8988T (cell line): ENCODE measurements at places on chromosomes 3 and 15.

DNA sequence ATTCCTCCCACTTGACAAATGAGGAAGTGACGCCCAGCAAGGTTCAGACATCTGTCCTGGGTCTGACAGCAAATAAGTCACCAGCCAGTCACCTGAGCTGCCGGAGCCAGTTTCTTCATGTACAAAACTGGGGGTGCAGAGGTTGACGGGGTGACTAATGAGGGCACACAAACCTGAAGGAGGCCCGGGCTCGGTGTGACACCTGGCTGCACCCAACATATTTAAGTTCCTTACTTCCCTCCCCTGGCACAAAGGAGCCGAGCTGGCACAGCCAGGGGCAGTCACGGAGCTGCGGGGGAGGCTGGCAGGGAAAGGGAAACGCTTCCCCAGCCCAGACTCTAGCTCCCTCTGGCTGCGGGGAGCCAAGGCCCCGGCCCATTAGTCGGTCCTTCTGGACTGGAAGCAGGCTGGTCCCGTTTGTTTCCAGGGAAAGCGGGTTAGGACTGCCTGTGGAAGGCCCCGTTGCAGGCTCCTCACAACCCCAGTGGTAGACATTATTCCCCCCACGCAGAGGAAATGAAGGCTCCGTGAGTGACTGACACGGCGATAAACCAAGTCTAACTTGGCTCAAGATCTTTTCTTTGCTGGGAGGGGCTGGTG lies 2.3 kb downstream of the FBXL22 start:
- peak; percentile 57 for DNase-seq

GRCh38 chr15:42313463-42313862 lies 40.2 kb upstream of the TMEM87A start:
- DNase-seq = no peak

GRCh38 chr3:159763011-159763601 lies 225.5 kb upstream of the IL12A start:
- DNase-seq = peak; percentile 55

DNA sequence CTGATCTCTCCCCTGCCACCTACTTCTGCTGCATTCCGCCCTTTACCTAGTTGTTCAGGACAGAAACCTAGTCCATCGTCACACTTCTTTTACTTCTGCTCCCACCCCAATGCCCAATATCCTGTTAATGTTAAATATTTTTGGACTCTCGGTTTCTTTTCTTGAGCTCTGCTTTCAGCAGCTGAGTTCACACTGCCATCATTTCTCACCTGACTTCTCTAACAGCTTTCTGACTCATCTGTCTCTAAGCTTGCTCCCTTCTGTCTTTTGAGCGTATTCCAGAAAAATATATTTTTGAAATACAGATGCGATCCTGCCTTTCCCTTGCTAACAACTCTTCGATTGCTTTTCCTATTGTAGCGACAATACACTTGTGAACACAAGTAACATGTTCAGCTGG lies 183.4 kb downstream of the KLHL25 start:
- no peak for DNase-seq

DNA sequence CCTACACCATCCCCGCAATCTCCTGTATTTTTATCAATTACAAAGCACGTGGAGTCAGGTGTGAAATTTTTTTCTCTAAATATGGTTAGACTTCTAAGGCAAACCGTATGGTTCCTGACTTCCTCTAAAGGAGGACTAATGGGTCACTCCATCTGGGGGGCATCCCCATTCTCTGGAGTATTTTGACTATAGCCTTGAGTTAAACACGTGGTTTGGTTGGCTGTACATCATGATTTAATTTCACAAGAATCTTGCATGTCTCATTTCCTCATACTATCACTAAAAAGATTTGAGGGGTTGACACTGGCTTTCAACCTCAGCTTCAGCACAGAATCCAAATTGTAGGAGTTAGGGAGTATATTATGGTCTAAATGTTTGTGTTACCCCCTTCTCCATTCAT lies 25.3 kb upstream of the ZNF770 start:
- no peak for DNase-seq

GRCh38 chr3:151393941-151394340 lies 9.4 kb upstream of the P2RY12 start:
- DNase-seq = no peak

- no peak for DNase-seq
Measured at GRCh38 chr15:85976986-85977385, 102.7 kb upstream of the AGBL1 start.

DNA sequence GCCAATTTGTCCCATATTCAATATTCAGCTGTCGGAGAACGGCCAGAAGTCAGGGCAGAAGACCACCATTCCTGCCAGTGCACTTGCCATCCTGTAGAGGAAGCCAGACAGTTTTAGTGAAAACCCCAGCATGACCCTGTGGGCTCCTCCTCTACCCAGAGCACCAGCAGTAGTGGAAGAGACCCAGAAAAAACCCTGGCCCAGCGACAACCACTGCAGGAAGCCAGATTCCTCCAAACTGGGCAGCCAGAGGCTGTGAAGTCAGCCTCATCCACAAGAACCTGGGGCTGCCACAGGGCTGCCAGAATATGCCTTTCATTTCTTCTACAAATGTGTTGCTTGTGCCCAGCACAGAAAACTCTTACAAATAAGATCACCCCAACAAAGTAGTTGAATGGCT lies 67.3 kb downstream of the HMCES start:
- no peak for DNase-seq

DNA sequence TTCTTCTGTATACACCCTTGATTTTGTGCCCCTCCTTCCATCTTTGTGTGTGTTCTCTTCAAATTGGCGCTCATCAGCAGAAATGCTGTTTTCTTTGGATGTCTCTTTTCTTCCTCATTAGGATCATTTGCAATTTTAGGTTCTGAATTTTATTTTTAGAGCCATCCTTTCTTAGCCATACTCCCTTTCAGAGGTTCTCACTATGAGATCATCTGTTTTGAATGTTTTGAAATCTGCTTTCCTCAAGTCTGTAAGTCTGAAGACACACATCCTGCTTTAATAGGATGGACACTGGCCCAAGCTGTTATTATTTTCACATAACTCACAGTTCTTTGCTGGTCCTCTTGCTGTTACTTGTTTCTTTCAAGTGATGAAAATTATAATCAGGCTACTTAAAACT lies 124.8 kb downstream of the BDH1 start:
- no peak for DNase-seq

GRCh38 chr3:153574445-153574844 lies 412.4 kb downstream of the RAP2B start:
- no peak for DNase-seq

DNA sequence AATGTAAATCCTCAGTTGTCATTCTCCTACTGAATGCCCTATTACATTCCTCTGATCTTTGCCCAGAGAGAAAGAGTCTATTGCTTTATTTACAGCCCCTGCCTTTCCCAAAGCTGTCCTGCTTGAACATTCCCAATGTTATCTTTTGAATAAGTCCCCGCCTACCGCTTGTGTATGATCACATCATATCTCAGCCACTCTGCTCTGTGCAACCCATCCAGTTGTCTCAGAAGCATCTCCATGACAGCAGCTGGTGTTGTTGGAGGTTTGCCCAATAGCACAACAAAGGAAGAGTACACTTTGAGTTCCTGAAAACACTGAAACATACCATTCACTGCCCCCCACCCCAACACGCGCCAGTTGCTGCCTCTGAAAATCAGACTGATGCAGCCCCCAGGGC lies 22.0 kb upstream of the FAM3D start:
- DNase-seq = no peak

DNA sequence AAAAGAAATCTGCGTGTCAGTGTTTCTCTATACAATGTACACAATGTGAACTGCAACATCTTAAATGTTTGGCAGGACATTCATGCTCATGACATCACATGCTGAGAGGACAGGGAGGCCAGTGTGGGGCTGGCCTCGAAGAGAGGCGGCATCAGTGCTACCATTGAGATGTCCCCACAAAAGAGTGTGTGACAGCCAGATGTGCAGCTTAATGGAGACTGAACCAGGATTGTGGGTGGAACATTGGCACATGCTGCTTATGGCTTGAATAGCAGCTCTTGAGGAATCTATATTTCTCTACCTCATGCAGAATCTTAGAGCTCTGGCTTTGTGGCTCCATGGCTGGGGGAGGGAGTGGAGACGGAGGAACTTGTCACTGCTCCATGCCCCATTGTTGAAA lies 18.5 kb downstream of the CLDN11 start:
- DNase-seq = no peak

GRCh38 chr3:23055733-23056376 lies 147.3 kb upstream of the UBE2E2 start:
- DNase-seq = no peak

- DNase-seq = peak; percentile 82
Measured at GRCh38 chr3:13881536-13882410, 1.9 kb upstream of the WNT7A start.

- no peak for DNase-seq
Measured at GRCh38 chr3:123632161-123632655, 47.4 kb upstream of the HACD2 start.

- no peak for DNase-seq
Measured at GRCh38 chr3:111874177-111874820, 15.2 kb downstream of the PHLDB2 start.

GRCh38 chr3:24639061-24639460 lies 144.4 kb upstream of the THRB start:
- no peak for DNase-seq

DNA sequence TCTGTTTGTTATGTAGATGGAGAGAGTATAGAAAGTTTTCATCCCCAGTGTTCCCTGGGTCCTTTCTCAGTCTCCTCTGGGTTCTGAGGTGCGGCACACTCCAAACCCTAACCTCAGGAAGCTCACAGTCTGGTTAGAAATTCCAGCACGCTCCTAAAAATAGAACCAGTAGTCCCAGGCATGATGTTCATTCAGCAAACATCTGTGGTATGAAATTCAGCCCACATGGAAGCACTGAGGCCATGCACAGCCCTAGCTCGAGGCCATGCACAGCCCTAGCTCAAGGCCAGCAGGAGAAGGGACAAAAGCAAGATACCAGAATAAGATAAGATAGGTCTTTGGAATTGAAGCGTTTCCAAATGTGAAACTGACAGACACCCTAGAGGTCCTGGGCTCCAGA lies 82.3 kb upstream of the OXTR start:
- no peak for DNase-seq

DNA sequence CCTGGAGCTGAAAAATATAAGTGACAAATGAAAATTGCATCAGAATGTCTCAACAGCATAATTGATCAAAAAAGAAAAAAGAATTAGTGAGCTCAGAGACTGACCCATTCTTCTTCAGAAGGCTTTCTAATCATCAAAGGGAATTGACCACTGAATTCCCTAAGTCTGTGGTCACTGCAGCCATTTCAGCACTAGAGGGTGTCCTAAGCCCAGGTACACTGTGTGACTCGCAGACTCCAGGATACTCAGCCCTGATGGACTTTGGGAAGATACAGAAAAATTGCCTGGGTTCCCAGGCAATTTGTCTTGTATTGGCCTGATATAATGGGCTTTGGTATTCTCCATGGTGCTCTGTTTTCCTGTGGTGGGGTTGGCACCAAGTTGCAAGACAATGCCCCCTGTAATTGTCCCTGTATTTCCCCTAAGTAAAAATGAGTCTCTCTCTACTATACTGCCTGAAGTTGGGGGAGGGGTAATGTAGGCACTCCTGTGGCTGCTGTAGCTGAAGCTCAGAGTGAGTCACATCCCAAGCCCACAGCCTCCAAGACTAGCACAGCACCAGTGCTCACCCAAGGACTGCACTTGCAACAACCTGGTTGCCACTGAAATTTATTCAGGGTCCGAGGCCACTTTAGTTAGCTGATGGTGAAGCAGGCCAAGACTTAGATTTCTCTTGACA lies 256.0 kb upstream of the STAC start:
- DNase-seq = peak; percentile 11

- DNase-seq = no peak
Measured at GRCh38 chr3:95055288-95055687, 992.4 kb downstream of the NSUN3 start.

DNA sequence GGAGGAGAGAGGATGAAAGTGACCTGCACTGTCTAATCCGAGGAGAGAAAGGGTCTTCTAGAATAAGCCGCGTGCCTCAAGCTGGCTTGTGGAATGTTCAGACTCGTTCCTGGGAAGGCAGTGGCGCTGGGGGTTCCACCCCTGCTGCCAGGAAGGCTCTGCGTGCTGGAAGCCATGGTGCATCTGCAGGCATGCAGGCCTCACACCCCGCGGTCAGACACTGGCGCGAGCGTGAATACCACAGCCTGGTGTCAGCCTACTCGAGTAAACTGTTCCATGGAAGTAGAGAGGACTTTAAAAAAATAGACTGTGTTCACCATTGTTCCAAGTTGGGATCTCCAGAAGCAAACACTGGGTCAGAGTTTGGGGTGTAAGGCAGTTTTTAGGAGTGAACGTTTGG lies 25.9 kb upstream of the GABRG3 start:
- no peak for DNase-seq

GRCh38 chr3:138303474-138303873 lies 26.2 kb downstream of the NME9 start:
- DNase-seq = no peak

- no peak for DNase-seq
Measured at GRCh38 chr15:77123854-77124253, 52.9 kb upstream of the TSPAN3 start.

- DNase-seq = no peak
Measured at GRCh38 chr15:38899300-38899699, 334.7 kb upstream of the RASGRP1 start.

DNA sequence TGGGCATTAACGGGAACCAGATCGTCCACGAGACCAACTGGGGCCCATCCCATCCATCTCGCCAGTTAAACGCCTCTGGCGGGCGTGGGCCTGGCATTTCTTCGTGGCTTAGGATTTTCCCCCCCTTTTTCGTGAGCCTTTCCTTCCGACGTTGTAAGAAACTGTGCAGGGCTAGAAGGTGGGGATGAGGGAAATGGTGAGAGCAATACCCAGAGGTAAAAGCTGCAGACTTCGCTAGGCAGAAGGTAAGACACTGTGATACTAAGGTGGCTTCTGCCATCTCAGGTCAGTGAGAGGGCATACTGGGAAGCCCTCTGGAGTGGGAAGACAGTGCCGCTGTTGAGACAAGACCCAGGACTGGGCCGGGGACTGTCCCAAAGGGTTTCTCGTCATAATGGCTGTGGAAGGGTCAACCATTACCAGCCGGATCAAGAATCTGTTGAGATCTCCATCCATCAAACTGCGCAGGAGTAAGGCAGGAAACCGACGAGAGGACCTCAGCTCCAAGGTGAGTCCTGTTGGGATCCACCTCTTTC lies 666 bp downstream of the MAPKBP1 start:
- DNase-seq = no peak

GRCh38 chr3:154970797-154971196 lies 109.3 kb upstream of the MME start:
- DNase-seq = no peak

- DNase-seq = no peak
Measured at GRCh38 chr3:170506556-170506955, 79.3 kb downstream of the SLC7A14 start.

- no peak for DNase-seq
Measured at GRCh38 chr15:98286200-98286599, 325.7 kb downstream of the ARRDC4 start.

DNA sequence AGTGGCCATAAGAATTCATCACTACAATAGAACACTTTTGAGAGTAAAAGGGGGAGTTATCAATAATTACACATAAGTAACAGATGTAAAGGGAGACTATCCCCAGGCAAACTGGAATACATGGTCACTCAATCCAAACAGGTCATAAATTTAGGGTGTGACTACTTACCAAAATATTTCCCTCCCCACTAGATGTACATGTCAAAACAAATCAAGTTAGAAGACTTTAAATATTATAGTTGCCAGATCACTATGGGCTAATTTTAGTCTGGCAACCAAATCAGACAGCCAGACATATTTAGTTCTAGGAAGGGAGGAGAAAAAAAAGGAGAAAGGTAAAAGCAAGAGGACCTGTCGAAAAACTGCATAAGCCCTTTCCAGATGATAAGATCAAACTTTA lies 23.1 kb downstream of the SLC24A5 start:
- no peak for DNase-seq
